ENCODE measurements at places on chromosomes 16 and 17. TPM values are rescaled to one million over a fixed set of nuclear protein-coding genes. Genes with fewer than 3 reads are reported as not detected.

Gene SNX20
- total RNA-seq: 0.82 TPM

DNA sequence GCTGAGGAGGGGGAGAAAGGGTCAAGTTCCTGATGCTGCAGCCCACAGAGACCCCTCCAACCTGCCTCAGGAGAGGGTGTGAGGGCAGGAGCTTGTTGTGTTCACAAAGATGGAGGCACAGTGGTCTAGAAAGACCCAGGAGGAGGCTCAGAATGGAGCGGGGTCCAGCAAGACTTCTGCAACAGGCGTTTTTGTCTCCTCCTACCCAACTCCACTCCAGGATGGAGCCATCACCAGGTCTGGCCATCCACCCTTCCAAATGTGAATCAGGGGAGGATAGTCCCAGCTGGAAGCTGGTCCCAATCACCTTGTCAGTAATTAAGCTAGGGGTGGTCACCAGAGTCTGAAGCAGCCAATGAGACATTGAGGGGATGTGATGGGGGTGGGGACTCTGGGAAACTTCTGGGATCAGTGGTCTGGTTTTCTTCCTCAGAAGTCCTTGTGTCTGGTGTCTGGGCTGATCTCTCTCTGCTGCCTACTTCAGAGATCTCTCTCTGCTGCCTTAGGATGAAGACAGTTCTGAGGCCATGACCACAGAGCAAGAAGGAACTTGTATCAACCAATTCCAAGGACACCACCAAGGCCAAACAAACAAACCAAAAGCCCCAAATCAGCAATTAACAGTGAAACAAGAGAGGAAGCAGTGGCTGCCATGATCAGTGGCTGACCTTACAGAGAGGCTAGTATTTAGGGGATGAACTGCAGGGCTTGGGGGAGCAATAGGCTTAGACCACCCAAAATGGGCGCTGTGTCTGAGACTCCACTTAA lies 14.5 kb downstream of the CD300LB start:
- no peak for DNase-seq

- DNase-seq: no peak
These were observed 560 bp upstream of the FAM20A start for GRCh38 chr17:68601565-68602288.

DNA sequence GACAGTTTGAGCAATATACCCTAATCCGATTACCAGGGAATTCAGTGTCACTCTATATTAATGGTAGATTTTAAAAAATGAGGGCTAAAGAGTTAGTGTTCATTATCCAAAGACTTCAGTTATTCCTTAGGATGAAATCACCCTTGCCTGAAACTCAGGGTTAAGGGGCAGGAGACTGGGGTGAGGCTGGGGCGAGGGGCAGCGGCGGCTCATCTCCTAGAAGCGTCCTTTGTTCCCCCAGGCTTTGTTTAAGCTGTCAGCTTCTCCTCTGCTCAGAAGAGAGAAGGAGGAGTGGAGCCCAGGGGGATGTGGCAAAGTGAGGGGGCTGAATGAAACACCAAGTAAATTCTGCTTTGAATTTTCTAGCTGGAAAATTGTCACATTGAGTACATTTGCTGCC lies 117.7 kb upstream of the ELAC2 start:
- DNase-seq: no peak

Gene CRHR1
- 1.4 TPM for total RNA-seq

- DNase-seq: no peak
These were observed 45.7 kb downstream of the TMEM186 start for GRCh38 chr16:8751481-8752311.

DNA sequence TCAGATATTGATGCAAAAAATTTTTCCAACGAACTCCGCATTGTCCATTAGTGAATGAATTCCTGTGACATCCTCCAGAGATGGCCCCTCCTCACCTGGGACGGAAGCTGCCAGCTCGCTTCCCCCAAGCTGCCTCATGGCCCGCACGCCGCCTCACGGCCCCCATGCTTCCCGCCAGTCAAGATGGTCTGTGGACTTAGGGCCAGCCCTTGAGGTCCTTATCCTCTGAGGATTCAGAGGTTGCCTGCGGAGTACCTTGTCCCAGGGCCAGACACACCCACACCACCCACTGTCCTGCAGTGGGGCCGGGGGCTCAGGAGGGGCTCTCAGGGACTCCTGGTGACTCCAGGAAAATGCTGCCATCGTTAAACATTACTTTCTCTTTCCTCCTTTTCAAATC lies 73.6 kb downstream of the SEC14L1 start:
- DNase-seq: no peak

DNA sequence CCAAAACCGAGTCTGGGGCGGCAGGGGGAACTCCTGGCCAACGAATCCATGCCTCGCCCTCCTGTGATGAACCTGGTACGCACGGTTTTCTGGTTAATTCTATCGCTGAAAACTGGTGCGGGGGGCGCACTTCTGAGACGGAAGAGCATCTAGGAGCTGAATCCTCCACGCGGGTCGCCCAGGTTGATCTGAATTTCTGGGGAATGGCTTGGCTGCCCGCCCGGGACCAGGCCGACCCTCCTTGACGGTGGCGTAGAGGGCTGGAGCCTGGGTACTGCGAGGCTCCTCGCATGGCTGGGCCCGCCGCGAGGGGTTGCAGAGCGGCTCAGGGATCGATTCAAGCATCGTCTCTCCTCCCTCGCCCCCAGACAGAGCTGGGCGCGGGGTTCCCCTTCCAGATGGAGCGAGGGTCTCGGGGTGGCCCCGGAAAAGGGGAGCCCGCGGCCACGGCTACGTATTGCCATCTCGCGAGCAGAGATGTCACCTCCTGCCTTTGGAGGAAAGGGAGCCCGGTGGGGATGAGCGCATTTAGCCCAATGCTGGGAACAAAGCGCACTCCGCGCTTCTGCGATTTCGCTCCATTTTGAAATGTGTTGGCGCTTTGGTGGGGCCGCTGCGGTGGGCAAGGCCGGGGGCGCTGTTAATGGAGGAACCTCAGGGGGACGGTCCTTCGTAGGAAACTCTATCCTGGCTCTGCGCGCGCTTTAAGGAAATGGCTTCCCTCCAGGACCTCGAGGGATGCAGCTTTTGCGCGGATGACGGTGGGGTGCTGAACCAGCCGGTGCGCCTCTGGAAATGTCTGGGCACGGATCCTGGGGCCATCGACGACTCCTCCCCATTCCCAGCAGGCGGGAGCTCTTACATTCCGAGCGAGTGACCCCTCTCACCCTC lies 2.7 kb downstream of the MAPT start:
- DNase-seq: no peak

DNA sequence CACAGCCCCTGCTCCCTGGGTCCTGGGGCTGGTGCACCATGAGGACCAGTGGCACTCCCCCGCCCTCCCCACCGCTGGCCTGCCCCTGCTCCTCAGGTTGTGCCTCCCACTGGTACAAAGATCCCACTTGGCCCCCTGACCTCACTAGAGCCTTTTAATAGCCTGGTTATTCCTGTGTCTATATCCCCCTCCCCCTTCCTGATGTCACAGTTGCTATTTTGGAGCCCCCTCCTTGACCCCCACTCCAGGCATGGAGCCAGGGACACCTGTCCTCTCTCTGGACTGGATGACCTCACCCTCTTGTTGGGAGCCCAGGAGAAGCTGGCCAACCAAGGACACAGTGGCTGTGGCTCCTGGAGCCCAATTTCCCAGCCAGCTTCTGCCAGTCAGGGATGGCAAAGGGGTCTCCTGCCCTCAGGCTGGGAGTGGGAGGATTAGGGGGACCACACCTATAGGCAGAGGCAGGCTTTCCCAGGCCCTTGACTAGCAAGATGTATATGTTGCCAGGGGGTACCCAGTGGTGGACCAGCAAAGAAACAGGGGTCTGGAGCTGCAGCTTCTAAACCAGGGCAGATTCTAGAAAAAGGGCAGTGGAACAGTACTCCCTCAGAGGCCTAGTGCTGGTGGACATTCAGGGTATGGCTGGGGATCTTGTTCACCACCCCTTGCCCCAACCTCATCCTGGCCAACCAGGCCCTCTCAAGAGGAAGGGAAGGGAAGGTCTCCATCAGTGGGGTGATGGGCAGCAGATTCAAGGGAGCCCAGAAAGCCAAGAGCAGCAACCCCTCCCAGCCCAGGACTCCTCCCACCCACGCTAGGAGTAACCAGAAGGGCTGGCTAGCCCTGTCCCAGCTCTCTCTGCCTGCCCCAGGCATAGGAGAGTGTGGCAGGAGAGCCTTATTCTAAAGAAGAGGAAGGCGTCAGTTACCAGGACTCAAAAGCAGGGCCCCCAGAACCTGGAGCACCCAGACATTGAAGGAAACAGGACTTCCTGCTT lies 10.9 kb downstream of the HDAC5 start:
- DNase-seq: no peak

- DNase-seq: no peak
These were observed 404.0 kb upstream of the HSBP1 start for GRCh38 chr16:83403761-83404160.

DNA sequence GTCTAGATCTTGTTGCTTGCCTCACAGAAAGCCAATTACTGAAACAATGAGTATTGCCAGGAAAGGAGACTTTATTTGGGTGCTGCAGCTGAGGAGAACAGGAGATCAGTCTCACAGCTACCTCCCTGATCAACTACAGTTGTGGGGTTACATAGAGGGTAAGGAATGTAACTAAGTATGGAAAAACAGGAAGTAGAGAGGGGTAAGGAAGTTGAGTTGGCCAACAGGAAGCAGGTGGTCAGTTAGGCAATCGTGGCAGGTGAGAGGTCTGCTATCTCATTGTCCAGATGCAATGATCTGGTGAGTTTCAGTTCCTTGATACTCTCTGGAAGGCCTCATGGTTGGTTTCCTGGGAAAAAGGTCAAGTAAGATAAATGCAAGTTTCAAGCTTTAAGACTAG lies 333.1 kb upstream of the GOT2 start:
- DNase-seq: no peak

DNA sequence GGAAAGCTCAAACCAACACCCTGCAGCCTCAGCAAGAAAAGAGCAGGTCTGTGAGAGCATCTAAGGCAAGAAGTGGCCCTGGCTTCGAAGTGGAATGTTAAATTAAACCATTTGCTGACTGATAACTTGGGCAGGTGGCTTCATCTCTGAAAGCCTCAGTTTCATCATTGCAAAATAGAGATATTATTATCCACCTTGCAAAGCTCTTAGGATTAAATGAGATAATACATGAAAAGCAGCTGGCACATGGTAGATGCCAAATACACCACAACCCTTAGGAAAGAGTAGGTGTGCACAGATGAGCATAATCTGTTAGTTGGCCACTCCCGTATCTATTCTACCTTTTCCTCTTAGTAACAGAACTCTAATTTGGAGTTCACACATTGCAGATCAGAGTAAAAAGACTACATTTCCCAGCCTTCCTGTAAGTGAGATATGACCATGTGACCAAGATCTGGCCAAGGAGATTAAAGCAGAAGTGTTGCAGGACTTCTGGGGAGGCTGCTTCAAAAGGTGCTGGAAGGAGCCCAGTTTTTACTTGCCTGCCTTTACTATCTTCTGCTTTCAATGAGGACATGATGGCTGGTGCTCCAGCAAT lies 288.7 kb downstream of the SOX9 start:
- no peak for DNase-seq

GRCh38 chr17:39687101-39687545 lies 734 bp downstream of the PGAP3 start:
- no peak for DNase-seq

DNA sequence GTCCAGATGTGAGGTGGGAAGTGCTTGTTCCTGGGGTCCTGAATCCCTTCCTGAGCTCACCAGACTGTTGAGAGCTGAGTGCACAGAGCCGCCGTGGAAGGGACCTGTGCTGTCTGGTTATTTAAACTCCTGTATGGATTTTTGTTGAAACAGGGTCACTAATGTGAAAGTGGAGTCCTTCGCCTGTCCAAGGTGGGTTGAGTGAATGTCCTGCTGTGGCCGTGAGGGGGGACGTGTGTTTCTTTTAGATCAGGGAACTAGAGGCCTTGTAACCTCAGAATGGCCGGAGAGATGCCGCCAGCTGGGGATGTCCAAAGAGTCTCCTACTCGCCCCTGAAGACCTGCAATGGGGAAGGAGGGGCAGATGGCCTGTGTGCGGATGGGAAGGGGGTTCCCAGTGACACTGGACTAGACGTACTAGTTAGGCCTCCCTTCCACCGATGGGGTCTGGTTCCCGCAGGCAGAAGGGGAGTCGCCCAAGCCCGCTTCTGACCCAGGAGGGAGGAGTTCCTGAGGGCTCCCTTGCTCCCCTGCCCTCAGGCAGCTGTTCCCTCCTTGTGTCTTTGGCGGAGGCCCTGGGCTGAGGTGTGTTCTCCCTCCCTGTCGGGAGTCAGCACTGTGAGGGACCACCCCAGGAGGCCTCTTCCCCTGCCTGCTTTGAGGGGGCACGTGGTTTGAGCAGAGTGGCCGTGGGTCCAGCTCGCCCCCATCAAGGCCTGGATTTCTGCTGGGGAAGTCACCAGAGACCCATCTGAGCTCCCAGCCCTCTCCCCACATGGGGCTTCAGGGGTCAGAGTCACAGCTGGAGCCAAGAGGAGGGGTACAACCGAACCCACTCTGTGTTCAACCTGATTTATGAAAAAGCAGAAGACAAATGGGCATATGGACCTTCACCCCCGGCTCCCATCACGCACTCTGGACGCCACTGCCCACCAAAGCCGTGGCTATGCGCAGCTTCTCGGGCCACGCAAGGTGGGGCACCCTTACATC lies 30.9 kb downstream of the OR1D5 start:
- no peak for DNase-seq

GRCh38 chr17:51155416-51155815 lies 2.1 kb downstream of the NME1 start:
- DNase-seq: no peak

Gene BCL6B
- total RNA-seq: 4.0 TPM

DNA sequence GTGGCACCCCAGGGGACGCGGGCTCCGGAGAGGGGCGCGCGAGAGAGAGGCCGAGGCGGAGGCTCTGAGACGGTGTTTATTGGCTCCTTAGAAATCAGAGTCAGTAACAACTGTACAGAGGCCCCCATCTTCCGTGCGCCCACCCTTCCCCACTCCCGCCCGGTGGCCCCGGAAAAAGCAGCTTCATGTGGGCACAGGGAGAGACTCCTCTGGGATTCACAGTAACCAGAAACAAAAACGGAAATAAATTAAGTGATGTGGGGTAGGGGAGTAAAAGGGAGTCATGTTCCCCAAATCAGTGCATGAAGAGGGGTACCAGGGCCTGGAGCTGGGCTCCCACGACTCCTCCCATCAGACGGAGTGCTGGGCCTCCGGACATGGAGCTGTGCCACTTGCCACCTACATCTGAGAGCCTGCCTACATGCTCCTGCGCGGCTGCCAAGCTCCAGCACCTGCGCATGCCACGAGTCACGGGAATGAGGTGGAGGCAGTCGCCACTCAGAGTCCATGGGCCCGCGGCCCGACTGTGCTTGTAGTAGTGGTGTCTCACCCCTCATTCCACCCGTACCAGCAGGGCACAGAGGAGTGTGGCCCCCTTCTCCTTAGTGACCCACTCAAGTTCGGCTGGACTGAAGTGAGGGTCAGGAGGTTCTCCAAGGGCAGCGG lies 543 bp upstream of the GPS2 start:
- DNase-seq: no peak

GRCh38 chr17:17890773-17891759 lies 54.3 kb upstream of the SREBF1 start:
- DNase-seq: no peak

- no peak for DNase-seq
These were observed 67.4 kb upstream of the ENDOV start for GRCh38 chr17:80347536-80347935.

Gene FZD2
- total RNA-seq: 3.3 TPM

- DNase-seq: peak; percentile 19
These were observed 43.5 kb downstream of the ST3GAL2 start for GRCh38 chr16:70395345-70395901.

Data from prostate gland (tissue), 2 donors.